ENCODE measurements at places on chromosomes 1 and 21. TPM values are rescaled to one million over a fixed set of nuclear protein-coding genes. Genes with fewer than 3 reads are reported as not detected.

The SAMSN1 gene
- 16.4 TPM for polyA plus RNA-seq

The DFFA gene
- polyA plus RNA-seq = 9.6 TPM

The MXRA8 gene
- 26.2 TPM for polyA plus RNA-seq

The CRP gene
- not detected for polyA plus RNA-seq

The FMO2 gene
- 0.23 TPM for polyA plus RNA-seq

The MX2 gene
- 23.9 TPM for polyA plus RNA-seq

The RBP7 gene
- polyA plus RNA-seq = 10.8 TPM

The C1orf185 gene
- polyA plus RNA-seq = not detected

The KCND3 gene
- 0.23 TPM for polyA plus RNA-seq

The GREM2 gene
- 1.2 TPM for polyA plus RNA-seq

The HMCN1 gene
- under 0.01 TPM for polyA plus RNA-seq

The LCK gene
- 0.92 TPM for polyA plus RNA-seq

The ABCA4 gene
- not detected for polyA plus RNA-seq

The KCNK2 gene
- not detected for polyA plus RNA-seq

The PODN gene
- polyA plus RNA-seq = 16.2 TPM

GRCh38 chr1:193625255-193625654 lies 438.8 kb upstream of the B3GALT2 start:
- no peak for DNase-seq
- no peak overlapping the region for H3K27ac ChIP-seq
- peaks cover 26% of the 10 kb centered on the region for H3K4me1 ChIP-seq
- no peaks in the 10 kb centered on the region for H3K27me3 ChIP-seq
- no peak overlapping the region for H3K4me3 ChIP-seq
- no peaks in the 10 kb centered on the region for H3K36me3 ChIP-seq

DNA sequence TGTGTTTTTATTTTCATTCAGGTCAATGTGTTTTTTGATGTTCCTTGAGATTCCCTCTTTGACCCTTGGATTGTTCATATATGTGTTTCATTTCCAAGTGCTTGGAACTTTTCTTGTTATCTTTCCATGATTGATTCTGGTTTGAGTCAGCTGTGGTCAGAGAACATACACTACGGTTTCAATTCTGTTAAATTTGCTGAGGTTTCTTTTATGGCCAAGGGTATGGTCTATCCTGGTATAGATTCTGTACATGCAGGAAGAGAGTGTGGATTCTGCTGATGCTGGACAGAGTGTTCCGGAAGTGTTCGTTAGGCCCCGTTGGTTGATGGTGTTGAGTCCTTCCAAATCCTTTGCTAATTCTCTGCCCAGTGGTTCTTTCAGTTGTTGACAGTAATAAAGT lies 98.5 kb upstream of the COL6A1 start:
- H3K36me3 ChIP-seq = no peaks in the 10 kb centered on the region
- H3K4me3 ChIP-seq = no peak overlapping the region
- DNase-seq = no peak
- no peak overlapping the region for H3K27ac ChIP-seq

DNA sequence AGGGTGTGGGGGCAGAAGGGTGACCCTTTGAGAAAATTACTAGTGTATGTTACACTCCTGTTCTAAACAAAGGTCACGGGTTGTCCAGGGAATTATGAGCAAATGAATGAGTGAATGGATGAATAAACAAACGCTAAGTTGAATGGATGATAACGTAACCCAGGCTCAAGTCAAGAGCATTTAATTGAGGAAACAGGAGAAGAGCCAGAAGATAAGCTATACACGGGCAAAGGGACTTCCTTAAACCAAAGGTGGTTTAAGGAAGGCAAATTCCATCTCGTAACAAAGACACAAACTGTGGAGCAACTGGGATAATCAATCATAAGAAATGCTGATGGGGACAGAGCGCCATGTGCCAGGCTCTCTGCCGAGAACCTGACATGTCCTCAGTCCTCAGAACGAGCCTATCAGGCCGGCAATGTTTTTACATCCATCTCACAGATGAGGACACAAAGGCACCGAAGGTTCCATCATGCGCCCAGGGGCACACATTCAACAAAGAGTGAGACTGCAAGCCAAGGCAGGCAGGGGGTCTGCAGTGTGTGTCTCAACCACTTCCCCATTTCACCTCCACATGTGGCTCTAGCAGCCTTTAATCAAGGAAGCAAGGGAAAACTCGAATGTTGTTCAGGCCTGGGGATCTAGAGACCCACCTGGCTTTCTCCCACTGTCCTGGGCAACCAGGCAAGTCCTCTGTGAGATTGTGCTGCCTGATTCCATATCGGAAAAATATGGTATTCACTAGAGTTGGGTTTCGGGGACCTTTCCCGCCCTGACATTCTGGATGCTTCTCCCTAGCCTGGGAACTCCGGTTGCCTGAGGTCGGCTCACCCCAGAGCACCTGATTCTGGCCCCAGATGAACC lies 126.8 kb upstream of the EDN2 start:
- no peaks in the 10 kb centered on the region for H3K27me3 ChIP-seq
- no peak overlapping the region for H3K4me3 ChIP-seq
- no peaks in the 10 kb centered on the region for H3K36me3 ChIP-seq
- H3K4me1 ChIP-seq = peaks cover 7% of the 10 kb centered on the region

DNA sequence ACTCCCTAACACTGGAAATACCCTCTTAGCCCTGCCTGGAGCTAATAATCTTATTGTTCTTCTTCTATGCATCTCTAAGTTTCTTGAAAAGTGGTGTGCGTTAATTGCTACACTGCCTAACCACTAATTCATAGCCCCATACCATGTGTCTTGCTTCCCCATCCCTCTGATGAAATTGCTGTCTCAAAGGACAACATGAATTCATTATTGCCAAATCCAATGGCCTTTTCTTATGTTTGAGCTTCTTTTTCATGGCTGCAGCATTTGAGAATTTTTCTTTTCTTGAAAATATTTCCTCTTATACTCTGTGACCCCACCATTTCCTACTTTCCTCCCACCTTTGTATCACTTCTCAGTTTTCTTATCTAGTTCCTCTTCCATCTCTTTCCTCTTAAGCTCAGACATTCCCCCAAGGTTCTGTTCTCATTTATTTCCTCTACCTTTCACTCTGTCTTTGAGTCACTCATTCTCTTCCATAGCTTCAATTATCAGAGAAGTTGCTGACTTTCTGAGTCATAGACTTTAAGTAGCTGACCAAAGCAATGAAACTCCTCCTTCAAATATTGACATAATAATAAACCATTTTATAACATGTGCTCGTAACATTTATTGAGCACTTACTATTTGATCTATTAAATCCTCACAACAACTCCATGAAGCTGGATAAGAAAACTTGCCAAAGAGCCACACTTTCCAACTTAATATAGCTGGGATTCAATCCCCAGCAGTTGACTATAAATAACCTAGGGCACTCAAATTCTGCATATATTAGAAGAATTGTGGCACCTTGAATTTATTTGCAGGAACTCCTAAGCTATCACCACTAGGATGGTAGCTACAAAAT lies 35.5 kb upstream of the ATP6V1G3 start:
- no peak for DNase-seq
- H3K27ac ChIP-seq = no peak overlapping the region
- no peaks in the 10 kb centered on the region for H3K27me3 ChIP-seq
- no peak overlapping the region for H3K4me3 ChIP-seq
- no peaks in the 10 kb centered on the region for H3K4me1 ChIP-seq
- no peaks in the 10 kb centered on the region for H3K36me3 ChIP-seq

- H3K4me1 ChIP-seq = peaks cover 18% of the 10 kb centered on the region
- peak overlapping the region; percentile 88 for H3K27ac ChIP-seq
- H3K4me3 ChIP-seq = peak overlapping the region; percentile 86
- H3K36me3 ChIP-seq = peaks cover 13% of the 10 kb centered on the region
- no peak for DNase-seq
Observed at GRCh38 chr1:150320667-150320978, 710 bp upstream of the PRPF3 start.

GRCh38 chr1:174605198-174605597 lies 157.4 kb downstream of the GPR52 start:
- H3K27me3 ChIP-seq = no peaks in the 10 kb centered on the region
- H3K36me3 ChIP-seq = no peaks in the 10 kb centered on the region
- H3K4me3 ChIP-seq = no peak overlapping the region
- no peak for DNase-seq

GRCh38 chr1:33821291-33821690 lies 42.6 kb upstream of the HMGB4 start:
- no peak for DNase-seq
- H3K4me3 ChIP-seq = no peak overlapping the region
- H3K36me3 ChIP-seq = no peaks in the 10 kb centered on the region

DNA sequence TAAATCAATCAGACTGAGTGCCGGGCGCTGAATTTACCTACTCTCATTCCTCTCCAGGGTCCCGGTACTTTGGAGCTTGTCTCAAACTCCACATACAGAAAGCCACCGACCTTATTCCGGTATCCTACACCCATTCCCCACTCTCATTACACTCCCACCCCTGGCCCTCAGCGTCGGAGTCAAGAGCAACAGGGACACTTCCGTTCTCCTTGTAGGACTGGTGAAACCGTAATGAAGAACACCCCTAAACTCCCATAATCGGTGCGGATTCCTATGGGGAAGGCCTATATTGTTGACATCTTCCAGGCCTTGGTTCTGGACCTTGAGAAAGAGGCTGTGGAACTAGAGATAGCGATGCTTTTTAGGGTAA lies 798 bp downstream of the ZBED6 start:
- no peak for DNase-seq
- H3K4me3 ChIP-seq = peak overlapping the region; percentile 90
- H3K27ac ChIP-seq = peak overlapping the region; percentile 96
- peaks cover 51% of the 10 kb centered on the region for H3K4me1 ChIP-seq
- no peaks in the 10 kb centered on the region for H3K27me3 ChIP-seq

GRCh38 chr1:63955370-63956145 lies 181.7 kb downstream of the ROR1 start:
- H3K4me1 ChIP-seq = peaks cover 11% of the 10 kb centered on the region
- H3K36me3 ChIP-seq = no peaks in the 10 kb centered on the region
- no peak overlapping the region for H3K27ac ChIP-seq
- DNase-seq = no peak
- H3K4me3 ChIP-seq = no peak overlapping the region

GRCh38 chr1:110348771-110349170 lies 9.6 kb downstream of the RBM15 start:
- H3K27ac ChIP-seq = peak overlapping the region; percentile 36
- no peak overlapping the region for H3K4me3 ChIP-seq
- no peaks in the 10 kb centered on the region for H3K27me3 ChIP-seq
- H3K36me3 ChIP-seq = peaks cover 15% of the 10 kb centered on the region
- H3K4me1 ChIP-seq = peaks cover 78% of the 10 kb centered on the region

- DNase-seq = peak; percentile 42
- no peaks in the 10 kb centered on the region for H3K27me3 ChIP-seq
- H3K36me3 ChIP-seq = no peaks in the 10 kb centered on the region
- no peak overlapping the region for H3K4me3 ChIP-seq
- H3K4me1 ChIP-seq = no peaks in the 10 kb centered on the region
Observed at GRCh38 chr21:42563261-42563660, 49.6 kb downstream of the SLC37A1 start.

DNA sequence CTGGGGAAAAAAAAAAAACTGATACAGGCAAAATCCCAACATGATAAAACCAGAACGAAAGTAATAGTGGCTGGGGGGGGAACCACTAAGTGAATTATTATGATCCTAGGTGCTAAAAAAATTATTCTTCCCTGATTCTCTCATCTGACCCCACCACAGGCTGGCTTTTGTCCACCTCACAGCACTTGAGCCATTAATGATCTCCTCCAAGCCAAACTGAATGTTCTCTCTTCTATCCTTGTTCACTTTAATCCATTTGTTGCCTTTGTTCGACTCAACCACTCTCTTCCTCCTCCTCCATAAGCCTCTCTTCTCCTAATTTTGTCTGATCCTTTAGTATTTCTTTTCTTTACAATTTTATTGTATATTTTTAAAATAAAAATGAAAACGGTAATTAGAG lies 16.0 kb upstream of the SMYD2 start:
- H3K36me3 ChIP-seq = no peaks in the 10 kb centered on the region
- no peak overlapping the region for H3K27ac ChIP-seq
- DNase-seq = no peak

GRCh38 chr1:2202008-2202575 lies 7.5 kb upstream of the FAAP20 start:
- no peaks in the 10 kb centered on the region for H3K27me3 ChIP-seq
- no peak overlapping the region for H3K4me3 ChIP-seq
- H3K4me1 ChIP-seq = peaks cover 37% of the 10 kb centered on the region
- no peak overlapping the region for H3K27ac ChIP-seq
- H3K36me3 ChIP-seq = no peaks in the 10 kb centered on the region

GRCh38 chr1:38745476-38746401 lies 113.8 kb downstream of the RRAGC start:
- H3K4me1 ChIP-seq = no peaks in the 10 kb centered on the region
- H3K36me3 ChIP-seq = no peaks in the 10 kb centered on the region
- H3K27me3 ChIP-seq = no peaks in the 10 kb centered on the region
- no peak overlapping the region for H3K4me3 ChIP-seq

DNA sequence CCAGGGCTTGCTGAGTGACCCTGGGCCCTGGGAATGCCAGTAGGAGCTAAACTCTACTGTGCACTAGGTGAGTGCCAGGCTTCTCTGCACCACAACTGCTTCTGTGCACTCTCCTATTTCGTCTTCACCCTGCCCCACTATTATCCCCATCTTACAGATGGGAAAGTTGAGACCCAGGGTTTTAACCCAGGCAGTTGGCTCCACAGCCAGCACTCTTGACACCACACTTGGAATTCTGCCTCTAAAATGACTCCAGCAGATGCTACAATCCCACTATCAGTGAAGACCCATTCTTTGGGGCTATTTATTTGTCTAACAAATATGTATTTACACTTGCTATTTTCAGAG lies 56.1 kb downstream of the FOXO6 start:
- no peak overlapping the region for H3K4me3 ChIP-seq
- DNase-seq = no peak
- H3K36me3 ChIP-seq = no peaks in the 10 kb centered on the region
- H3K27ac ChIP-seq = no peak overlapping the region

GRCh38 chr1:245572709-245573108 lies 417.9 kb downstream of the KIF26B start:
- H3K36me3 ChIP-seq = no peaks in the 10 kb centered on the region
- H3K4me1 ChIP-seq = peaks cover under 1% of the 10 kb centered on the region
- no peak overlapping the region for H3K4me3 ChIP-seq
- no peaks in the 10 kb centered on the region for H3K27me3 ChIP-seq

DNA sequence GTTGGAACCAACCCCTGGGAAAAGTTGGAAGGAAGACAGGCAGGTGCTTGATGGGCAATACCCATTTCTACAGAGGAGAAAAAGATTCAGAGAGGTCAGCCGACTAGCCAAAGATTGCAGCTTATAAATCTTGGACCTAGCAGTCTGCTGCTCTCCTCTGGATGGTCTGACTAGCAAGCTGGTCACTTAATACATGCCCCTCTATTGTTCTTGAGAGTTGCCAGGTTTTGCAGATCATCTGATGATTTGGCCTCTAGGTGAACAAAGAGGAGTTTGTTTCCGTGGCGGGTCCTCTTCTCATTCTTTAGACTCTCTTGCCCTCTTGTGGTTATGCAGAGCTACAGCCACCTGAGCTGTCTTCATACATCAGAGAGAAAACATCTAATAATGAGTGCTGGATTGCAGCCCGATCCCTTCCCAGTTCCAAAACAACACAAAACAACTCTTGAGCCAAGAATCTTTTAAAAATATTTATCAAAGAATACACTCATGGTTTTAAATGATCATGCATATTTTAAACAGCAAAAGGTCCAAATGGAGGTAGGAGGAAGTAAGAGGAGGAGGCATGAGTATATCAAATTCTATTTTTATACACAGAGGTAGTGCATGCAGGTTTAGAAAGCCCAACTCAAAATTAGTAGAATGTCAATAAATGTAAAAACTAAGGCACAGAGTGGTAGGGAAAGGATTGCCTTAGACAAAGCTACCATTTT lies 115.7 kb downstream of the SLC30A10 start:
- no peak for DNase-seq
- H3K4me3 ChIP-seq = no peak overlapping the region
- no peaks in the 10 kb centered on the region for H3K4me1 ChIP-seq
- H3K27me3 ChIP-seq = no peaks in the 10 kb centered on the region

GRCh38 chr1:191695865-191696264 lies 462.4 kb upstream of the RGS18 start:
- no peaks in the 10 kb centered on the region for H3K27me3 ChIP-seq
- no peak overlapping the region for H3K27ac ChIP-seq
- H3K4me1 ChIP-seq = no peaks in the 10 kb centered on the region
- no peak overlapping the region for H3K4me3 ChIP-seq
